ENCODE measurements at places on chromosomes 6 and 20. TPM values are rescaled to one million over a fixed set of nuclear protein-coding genes. Genes with fewer than 3 reads are reported as not detected.

Gene ARMC2
- 6.9 TPM for total RNA-seq

GRCh38 chr20:32315891-32316290 lies 38.4 kb downstream of the KIF3B start:
- H3K27me3 ChIP-seq: no peaks in the 10 kb centered on the region
- DNase-seq: no peak
- no peak overlapping the region for H3K27ac ChIP-seq
- H3K4me1 ChIP-seq: peaks cover 12% of the 10 kb centered on the region
- peaks cover 12% of the 10 kb centered on the region for H3K36me3 ChIP-seq

DNA sequence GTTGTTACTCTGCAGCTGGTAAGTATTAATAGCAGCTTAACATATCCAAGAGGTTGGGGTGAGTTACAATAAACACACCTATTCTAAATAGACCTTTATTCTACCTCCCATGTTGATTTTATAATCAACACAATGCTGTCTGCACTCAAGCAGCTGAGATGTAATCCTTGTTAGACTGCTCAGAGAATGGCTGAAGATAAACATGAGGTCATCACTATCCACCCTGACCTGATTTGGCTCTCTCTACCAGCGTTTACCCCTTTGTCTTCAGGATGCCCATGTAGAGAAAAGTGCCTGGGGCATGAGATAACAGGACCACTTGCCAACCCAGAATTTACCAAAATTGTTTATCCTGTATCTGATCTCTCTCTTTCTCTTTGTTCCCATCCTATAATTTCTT lies 220.7 kb upstream of the DEFB112 start:
- H3K4me3 ChIP-seq: no peak overlapping the region
- peaks cover 6% of the 10 kb centered on the region for H3K4me1 ChIP-seq
- no peak for DNase-seq
- no peak overlapping the region for H3K27ac ChIP-seq

Gene EPB41L1
- total RNA-seq: 54.1 TPM

Gene PBOV1
- not detected for total RNA-seq

DNA sequence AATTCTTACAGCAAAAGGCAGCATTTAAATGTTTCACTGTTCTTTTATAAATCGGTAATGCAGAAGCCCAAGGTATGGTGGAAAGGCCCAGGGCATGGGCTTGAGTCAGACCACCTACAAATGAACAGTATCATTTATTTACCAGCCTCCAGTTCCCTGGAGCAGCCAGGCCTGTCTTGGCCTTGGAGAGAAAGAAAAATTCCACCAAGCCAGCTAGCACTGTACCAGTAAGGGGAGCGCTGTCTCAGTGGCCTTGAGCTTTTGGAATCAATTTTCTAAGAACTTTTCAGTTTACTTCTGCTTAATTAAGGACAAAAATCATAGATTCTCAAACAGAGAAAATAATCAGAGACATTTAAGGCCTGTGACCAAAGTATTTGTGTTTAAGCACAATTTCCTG lies 12.3 kb downstream of the NAPB start:
- peaks cover 45% of the 10 kb centered on the region for H3K4me1 ChIP-seq
- no peak overlapping the region for H3K27ac ChIP-seq
- H3K4me3 ChIP-seq: no peak overlapping the region
- H3K27me3 ChIP-seq: no peaks in the 10 kb centered on the region
- no peaks in the 10 kb centered on the region for H3K36me3 ChIP-seq
- DNase-seq: no peak

- peak overlapping the region; percentile 97 for H3K27ac ChIP-seq
- no peaks in the 10 kb centered on the region for H3K36me3 ChIP-seq
- H3K4me1 ChIP-seq: peaks cover 33% of the 10 kb centered on the region
- DNase-seq: no peak
- H3K4me3 ChIP-seq: no peak overlapping the region
These were observed 8.0 kb upstream of the KIF16B start for GRCh38 chr20:16581241-16581640.

Gene GRM1
- total RNA-seq: 0.17 TPM

Gene MLIP
- total RNA-seq: 0.44 TPM

- no peaks in the 10 kb centered on the region for H3K36me3 ChIP-seq
- H3K4me3 ChIP-seq: peak overlapping the region; percentile 98
- H3K27me3 ChIP-seq: peaks cover 17% of the 10 kb centered on the region
- H3K4me1 ChIP-seq: peaks cover 26% of the 10 kb centered on the region
- peak overlapping the region; percentile 83 for H3K27ac ChIP-seq
These were observed 595 bp upstream of the SRF start for GRCh38 chr6:43170417-43170930.

Gene IMPG1
- total RNA-seq: 0.51 TPM

Gene IYD
- not detected for total RNA-seq

DNA sequence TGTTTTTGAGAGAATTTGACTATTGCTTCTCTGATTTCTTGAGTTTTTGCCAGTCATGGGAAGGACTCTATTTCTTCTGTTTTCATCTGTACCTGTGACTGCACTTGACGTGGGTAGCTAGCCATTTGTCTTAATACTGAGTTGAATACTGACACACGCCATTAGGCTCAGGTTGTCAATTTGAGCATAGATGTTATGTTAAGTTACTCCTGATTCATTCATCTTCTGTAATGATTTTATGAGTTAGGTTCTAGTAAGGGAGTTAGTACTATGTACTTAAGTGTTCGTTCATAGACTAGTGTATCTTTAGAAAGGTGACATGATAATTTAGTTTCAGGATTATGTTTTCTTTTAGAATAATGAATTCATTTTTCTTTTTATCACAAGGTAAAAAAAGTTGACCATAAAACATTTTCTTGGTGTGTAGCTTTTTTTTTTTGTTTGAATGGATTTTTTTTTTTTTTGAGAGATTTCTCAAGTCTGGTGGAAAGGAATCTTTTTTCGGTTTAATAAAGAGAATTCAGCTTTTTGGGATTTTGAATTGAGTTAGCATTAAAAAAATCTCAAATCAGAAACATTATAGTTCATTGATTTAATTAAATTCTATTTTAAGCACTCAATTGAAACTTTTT lies 1.7 kb downstream of the AFDN start:
- H3K4me1 ChIP-seq: peaks cover 36% of the 10 kb centered on the region
- DNase-seq: no peak
- no peaks in the 10 kb centered on the region for H3K36me3 ChIP-seq
- peak overlapping the region; percentile 99 for H3K27ac ChIP-seq
- peaks cover 25% of the 10 kb centered on the region for H3K27me3 ChIP-seq
- H3K4me3 ChIP-seq: peak overlapping the region; percentile 99

Gene TNF
- not detected for total RNA-seq

Gene DSE
- total RNA-seq: 12.0 TPM

- H3K27me3 ChIP-seq: peaks cover 7% of the 10 kb centered on the region
- H3K36me3 ChIP-seq: peaks cover 6% of the 10 kb centered on the region
- no peak overlapping the region for H3K27ac ChIP-seq
- DNase-seq: no peak
- H3K4me1 ChIP-seq: peaks cover 10% of the 10 kb centered on the region
- no peak overlapping the region for H3K4me3 ChIP-seq
These were observed 180.0 kb upstream of the RREB1 start for GRCh38 chr6:6927521-6928361.

Gene VNN1
- total RNA-seq: not detected

Measured in glutamatergic neuron (in vitro differentiated cells).